Stimulated activated memory B cell treated with anti-CD40 and anti-IgM and Interleukin-4, amounts not matched to agents 10 μg/mL and 1 μg/mL and 100 μg/mL, for 72 hours (primary cell): ENCODE measurements at places on chromosomes 4 and X.
A peak's percentile ranks its signal among the peaks of the same experiment; 100 is the strongest.

GRCh38 chr4:112956484-112956896 is 93.0 kb upstream of the ANK2 start:
- no peak for ATAC-seq

DNA sequence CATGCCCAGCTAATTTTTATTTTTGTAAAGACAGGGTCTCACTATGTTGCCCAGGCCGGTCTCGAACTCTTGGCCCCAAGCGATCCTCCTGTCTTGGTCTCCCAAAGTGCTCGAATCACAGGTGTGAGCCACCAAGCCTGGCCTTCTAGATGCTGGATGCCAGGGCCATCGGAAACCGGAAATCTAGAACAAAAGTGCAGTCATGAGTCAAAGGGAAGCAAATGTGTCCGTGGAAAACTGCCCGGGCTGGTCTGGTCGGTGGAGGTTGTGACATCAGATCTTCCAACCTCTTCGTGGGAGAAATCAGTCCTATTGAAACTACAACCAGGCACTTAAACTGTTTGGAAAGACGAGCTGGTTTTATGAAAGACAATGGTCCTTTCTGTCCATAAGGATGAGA is 92.3 kb upstream of the SHOX start:
- no peak for ATAC-seq

DNA sequence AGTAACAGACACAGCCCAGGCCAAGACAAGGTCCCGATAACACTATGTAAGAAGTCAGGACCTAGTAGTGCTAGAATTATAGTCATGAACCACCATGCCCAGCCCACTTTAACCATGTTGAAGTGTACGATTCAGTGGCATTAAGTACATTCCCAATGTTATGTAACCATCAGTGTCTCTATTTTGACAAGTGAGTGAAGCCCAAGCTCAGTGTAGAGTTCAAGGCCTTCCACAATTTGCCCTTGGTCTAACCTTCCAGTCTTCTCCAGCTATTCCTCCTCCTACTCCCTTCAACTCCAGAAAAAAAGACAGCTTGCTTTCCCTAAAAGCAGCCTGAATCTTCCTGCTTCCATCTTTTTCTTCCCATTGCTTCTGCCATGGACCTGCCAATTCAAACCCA is 31.5 kb downstream of the LIAS start:
- no peak for ATAC-seq

- no peak for ATAC-seq
These were observed 181.5 kb downstream of the SLIT2 start for GRCh38 chr4:20433097-20433705.

DNA sequence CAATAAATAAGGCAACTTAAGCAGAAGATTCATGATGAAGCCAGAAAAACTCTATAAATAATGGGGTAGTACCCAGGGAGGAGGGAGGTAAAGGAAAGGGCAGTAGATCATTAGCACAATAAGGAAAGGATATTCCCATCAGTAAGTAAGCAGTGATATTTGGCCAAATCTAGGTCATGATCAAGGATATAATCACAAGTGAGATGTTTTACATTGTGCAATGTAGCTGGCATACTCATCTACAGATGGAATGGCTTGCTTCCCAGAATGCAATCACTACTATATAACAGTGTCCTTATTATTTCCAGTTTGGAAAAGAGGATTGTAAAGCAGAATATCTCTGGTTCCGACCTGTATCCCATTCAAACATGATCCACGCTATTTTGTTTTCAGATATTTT is 483.4 kb downstream of the RPA4 start:
- no peak for ATAC-seq

DNA sequence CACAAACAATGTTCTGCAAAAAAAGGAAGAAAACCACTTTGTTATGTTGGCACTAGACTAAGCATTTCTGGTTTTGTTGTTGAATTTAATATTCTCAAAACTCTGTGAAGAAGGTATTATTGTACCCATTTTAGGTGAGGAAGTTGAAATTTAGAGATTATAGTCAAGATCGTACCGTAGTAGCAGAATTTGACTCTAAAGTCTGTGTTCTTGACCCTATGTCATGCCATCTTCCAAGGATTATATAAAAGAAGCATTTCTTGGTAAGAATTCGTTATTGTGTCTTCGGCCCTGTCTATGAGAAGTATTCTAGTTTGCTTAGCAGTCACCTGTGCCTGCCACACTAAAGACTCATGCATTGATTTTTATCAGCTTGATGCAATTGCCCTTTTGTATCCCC is 104.4 kb upstream of the MAP9 start:
- no peak for ATAC-seq

GRCh38 chr4:84362896-84363655 is 136.0 kb downstream of the NKX6-1 start:
- ATAC-seq, result no peak

DNA sequence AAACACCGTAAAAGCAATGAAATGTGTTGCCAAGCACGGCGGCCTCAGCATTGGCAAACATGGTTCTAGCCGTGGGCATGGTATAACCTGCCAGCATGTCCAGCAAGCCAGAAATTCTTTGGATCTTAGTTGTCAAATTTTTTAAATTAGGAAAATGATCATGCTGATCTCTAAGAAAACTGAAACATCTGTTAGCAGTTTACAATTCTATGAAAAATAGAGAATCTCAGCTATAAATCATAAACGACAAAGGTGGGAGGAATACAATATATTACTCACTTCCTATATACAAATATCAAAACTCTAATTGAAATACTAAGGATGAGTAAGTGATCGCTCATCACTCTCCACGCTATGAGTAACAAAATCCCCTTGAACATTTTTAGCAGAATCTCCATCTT is 130.3 kb downstream of the ADGRA3 start:
- ATAC-seq, result no peak

DNA sequence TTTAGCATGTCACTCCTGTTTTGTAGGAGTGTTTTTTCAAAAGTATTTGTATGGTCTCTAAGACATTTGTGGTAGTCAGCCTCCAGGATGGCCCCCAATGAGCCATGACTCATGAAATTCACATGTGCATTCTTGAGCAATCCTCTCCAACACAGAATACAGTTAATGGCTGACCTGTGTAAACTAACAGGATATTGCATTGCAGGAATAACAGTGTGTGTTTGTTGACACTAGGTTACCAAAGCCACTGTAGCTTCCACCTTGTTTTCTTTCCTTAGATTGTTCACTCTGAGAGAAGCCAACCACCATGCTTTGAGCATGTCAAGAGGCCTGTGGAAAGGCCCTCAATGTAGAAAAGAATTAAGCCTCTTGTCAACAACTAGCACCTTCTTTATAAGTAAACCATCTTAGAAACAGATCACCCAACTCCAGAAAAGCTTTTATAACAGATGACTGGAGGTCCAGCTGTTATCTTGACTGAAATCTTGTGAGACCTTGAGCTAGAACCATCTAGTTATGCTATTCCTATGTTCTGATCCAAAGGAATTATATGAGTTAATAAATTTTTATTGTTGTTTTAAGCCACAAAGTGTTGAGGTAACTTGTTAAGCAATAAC is 28.5 kb downstream of the TBCK start:
- ATAC-seq, result no peak

DNA sequence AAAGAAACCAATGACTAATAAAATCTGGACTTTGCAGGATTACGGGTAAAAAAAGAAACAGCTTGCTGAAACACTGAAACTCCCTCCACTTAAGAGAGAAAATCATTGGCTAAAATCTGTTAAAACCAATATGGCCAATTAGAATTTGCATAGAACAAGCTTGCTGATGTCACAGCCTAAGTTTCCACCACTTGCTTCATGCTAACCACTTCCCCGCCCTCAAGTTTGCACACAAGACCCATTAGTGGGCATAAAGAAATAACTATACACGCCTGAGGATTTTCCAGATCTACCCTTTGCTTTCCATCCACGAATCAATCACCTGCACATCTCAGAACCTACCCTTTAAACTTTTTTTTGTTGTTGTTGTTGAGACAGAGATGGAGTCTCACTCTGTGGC is 42.7 kb upstream of the PHEX start:
- ATAC-seq, result peak; percentile 73

DNA sequence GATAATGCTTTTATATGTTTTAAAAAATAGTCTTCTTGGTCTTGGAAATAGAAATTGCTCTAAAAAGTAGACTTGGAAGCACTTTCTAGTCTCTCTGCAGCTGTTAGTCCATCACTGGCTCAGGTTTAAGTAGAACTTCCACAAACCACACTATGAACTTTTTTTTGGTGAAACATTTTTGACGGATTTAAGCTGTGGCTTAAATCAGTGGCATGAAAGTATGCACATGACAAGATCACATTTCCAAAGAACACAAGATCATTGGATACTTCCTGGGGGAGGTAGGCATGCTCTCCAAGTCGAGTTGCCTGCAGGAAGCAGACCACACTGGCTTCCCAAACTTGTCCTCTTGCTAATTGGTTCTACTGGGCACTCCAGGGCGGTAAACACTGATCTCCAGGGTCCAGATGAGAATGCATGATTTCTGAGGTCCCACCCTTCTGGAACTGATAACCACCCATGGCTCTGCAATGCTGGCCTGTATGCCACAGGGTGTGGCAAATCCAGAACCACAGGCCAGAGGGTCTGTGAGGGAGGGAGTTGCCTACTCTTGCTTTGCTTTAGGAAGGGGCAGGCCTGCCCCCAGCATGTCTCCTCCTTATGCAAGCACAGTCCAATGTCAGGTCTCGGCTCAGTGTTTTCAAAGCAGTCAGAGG is 331.9 kb upstream of the SFRP2 start:
- peak; percentile 26 for ATAC-seq

DNA sequence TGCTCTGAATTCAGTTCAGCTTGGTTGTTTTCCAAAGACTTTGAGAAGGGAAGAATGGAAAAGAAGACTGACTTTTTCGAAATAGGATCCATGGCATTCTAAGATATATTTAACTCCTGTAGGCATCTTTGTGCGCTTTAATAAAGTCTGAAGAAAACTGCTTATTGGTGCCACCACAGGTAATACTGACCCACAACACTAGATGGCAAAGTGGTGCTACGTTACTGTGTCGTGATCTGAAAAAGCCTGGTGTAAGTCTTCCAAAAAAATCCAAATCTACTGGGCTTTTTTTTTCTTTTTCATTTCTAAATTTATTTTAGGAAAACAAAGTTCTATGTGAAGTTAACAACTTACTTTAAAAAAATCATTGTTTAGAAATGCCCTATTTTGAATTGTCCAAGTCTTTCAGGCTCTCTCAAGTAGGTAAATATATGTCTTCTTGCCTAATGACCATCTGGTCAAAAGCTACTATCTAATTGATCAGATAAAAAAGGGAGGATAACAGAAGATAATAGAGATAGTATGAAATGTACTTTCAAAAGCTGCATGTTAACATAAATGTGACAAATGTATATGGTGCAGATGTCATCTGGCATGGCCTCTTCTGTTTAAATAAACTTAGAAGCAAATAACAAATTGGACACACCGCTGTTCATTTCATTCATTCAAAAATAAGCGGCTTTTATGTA is 47.0 kb upstream of the MID1IP1 start:
- no peak for ATAC-seq

GRCh38 chr4:189060104-189060503 is 880.6 kb upstream of the FRG1 start:
- ATAC-seq, result no peak

- no peak for ATAC-seq
These were observed 2.1 kb downstream of the ASMTL start for GRCh38 chrX:1450361-1451161.

GRCh38 chr4:120633810-120634209 is 288.7 kb downstream of the PRDM5 start:
- ATAC-seq, result no peak

DNA sequence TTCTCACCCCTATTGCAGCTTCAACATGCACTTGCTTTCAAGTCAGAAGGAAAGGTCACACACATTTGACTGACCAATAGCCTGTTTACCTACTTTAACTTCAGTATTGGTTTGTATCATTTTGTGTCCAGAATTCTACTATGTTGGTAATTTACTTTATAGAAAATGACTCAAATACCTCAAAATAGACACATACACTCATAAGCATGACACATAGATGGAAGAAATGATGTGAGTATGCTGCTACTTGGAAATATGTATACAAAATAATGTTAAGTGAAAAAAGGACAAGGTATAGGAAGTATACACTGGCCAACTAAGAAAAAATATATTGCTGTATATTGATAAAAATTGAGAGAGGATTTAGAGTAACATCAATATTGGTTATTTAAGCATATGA is 98.8 kb upstream of the CASK start:
- ATAC-seq, result no peak

GRCh38 chr4:139921429-139922184 is 232.4 kb downstream of the MAML3 start:
- no peak for ATAC-seq

- no peak for ATAC-seq
These were observed 100.0 kb upstream of the EOLA2 start for GRCh38 chrX:150038315-150038714.
